ENCODE measurements at places on chromosomes 5 and 9.

DNA sequence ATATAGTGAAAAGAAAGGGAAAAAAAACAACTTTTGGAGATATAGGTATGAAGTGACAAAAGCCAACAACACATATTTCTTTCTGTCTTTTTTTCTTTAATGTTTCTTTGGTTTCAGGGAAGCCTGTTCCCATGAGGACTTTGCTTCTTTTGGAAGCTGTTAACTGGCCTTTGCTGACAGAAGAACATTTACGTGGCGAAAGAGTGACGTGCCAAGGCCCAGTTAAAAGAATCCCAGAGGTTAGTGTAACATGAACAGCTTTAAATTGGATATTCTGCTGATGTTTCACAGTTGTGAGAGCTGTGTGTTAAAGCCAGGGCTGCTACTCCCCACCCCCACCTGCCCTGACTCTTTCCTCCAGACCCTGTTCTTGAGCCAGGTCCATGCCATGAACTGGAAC is 275.9 kb downstream of the CRB2 start:
- DNase-seq: no peak

DNA sequence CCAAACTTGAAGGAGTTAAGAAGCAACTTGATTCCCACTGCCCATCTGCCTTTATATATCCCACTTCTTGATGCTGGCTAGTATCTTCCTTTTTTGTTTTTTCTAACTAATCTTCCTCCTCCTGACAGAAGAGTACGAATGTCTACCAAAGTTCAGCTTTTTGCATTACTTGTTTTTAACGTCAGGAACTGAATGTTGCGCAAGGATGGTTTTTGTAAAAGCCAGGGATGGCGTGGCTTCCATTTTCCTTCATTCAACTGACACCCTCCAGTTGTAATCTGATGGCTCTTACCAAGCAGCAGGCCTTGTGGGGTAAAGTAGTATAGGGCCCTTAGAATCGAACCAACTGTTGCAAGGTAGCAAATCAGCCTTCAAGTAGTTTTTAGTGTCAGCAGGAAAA is 70.8 kb upstream of the GPR151 start:
- DNase-seq: no peak

- peak; percentile 4 for DNase-seq
Observed at GRCh38 chr5:42756606-42757601, at the start of gene CCDC152. Gene CCDC152 (plus strand): TSS chr5:42756818. CDS start chr5:42759122, 2,304 bp downstream.

- DNase-seq: no peak
Observed at GRCh38 chr5:149853331-149853648, 91.3 kb downstream of the PDE6A start.

DNA sequence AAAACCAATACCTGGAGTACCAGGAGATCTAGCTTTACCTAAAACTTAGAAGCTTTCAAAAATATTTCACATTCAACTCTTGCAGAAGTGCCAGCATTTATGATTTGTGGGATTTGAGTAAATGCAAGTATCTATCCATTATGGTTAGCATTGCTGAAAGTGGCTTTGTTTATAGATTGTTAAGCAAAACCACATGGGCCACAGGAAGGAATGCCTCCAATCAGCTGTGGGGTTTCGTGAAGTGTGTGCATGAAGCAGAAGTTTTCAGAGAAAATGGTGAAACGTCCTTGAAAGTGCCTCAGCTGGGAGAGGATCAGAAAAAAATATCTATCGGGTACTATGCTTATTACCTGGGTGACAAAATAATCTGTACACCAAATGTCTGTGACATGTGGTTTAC is 4.2 kb downstream of the LECT2 start:
- DNase-seq: no peak

DNA sequence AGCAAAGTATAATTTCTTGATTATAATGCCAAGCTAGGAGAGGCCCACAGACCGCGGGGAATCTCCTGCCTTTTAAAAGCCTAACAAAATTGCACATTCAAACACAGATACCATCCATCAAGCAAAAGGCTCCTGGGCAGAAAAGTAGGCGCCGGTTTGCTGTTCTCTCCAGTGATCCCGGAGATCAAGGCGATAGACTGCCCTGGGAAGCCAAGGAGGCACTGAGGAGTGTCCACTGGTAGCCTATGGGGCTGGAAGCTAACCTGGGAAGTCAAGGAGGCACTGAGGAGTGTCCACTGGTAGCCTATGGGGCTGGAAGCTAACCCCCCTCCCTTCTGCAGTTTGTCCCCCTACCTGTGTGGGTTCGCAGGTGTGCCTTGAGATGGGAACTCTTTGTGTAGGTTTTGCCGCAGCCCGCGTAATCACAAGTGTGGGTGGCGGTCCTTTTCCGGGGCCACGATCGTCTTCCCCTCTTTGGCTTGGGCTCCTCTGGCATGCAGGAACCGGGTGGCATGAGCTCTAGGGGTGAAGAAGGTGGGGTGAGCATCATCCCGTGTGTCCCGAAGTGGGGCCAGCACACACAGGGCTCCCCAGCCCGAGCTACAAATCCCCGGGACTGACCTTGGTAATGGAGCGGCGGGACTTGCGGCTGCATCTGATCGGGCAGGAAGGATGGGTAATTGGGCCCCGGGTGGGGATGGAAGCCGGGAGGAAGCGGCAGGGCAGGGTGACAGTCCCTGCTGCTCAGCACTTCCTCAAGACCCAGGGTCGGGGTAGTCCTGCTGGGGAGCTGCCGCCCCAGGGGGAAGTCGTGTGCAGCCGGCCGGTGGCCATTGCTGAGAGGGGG is 2.7 kb downstream of the KLF4 start:
- DNase-seq: no peak

GRCh38 chr5:2203774-2204173 is 321.0 kb upstream of the IRX4 start:
- no peak for DNase-seq

- no peak for DNase-seq
Observed at GRCh38 chr5:21642312-21642711, 1210.8 kb downstream of the CDH12 start.

All from anterior cingulate cortex (tissue), 58 donors.